ENCODE measurements at places on chromosomes 7 and 10. TPM values are rescaled to one million over a fixed set of nuclear protein-coding genes. Genes with fewer than 3 reads are reported as not detected.

DNA sequence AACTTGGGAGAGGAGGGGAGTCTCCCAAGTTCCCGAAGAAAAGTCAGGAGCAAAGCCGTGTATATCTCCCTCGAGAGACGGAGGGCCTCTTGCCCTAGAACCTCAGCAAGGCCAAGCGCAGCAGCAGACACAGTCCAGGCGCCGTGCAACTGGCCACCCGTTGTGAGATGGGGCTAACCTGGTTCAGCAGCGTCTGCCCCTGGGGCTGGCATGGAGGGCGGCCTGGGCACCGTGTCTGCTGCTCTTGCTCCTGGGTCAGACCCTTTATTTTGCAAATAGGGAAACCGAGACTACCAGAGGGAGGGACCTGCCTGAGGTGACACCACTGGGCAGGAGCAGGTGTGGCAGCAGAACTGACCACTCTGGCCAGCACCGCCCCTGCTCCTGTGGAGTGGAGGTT lies 13.4 kb downstream of the ATP5MF start:
- no peaks in the 10 kb centered on the region for H3K4me1 ChIP-seq
- no peak overlapping the region for H3K27ac ChIP-seq
- no peak overlapping the region for H3K4me3 ChIP-seq
- DNase-seq: no peak

GRCh38 chr10:114635101-114635500 lies 23.0 kb downstream of the ABLIM1 start:
- H3K4me3 ChIP-seq: no peak overlapping the region
- no peak for DNase-seq
- peaks cover 26% of the 10 kb centered on the region for H3K4me1 ChIP-seq
- H3K36me3 ChIP-seq: no peaks in the 10 kb centered on the region
- peaks cover 28% of the 10 kb centered on the region for H3K27me3 ChIP-seq
- H3K27ac ChIP-seq: no peak overlapping the region

- no peaks in the 10 kb centered on the region for H3K36me3 ChIP-seq
- H3K27me3 ChIP-seq: no peaks in the 10 kb centered on the region
- H3K27ac ChIP-seq: no peak overlapping the region
- H3K4me1 ChIP-seq: no peaks in the 10 kb centered on the region
Observed at GRCh38 chr10:49404321-49404878, 8.5 kb upstream of the DRGX start.

- no peaks in the 10 kb centered on the region for H3K36me3 ChIP-seq
- no peaks in the 10 kb centered on the region for H3K4me1 ChIP-seq
- no peak for DNase-seq
- H3K27ac ChIP-seq: no peak overlapping the region
Observed at GRCh38 chr10:57898231-57898630, 369.5 kb downstream of the IPMK start.

DNA sequence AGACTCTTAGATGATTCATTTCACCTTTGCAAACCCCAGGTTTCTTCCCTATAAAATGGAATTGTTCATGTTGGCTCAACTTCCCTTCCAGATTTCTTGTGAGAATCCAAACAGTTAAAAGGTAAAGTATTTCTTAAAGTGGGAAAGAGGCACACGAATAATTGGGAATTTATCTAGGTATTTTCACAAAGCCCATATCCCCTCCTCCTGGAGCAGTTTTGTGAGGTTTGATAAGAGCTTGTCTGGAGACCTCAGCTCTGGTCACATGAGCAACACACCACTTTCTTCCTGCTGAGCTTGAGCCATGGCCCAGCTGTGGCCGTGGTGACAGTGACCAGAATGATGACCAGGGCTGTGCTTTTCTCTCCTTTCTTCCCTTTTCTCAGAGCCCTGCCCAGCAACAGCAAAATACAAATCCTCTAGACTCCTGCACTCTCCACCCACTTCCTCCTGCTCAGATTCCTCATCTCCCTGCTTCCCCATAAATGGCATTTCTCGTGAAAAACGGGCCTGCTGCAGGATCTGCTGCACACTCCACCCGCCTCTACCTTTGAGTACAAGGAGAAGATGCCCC lies 87.7 kb downstream of the PIK3CG start:
- no peak overlapping the region for H3K27ac ChIP-seq
- no peaks in the 10 kb centered on the region for H3K36me3 ChIP-seq
- H3K4me1 ChIP-seq: no peaks in the 10 kb centered on the region
- DNase-seq: no peak
- no peak overlapping the region for H3K4me3 ChIP-seq

Gene NXPH1
- not detected for total RNA-seq

DNA sequence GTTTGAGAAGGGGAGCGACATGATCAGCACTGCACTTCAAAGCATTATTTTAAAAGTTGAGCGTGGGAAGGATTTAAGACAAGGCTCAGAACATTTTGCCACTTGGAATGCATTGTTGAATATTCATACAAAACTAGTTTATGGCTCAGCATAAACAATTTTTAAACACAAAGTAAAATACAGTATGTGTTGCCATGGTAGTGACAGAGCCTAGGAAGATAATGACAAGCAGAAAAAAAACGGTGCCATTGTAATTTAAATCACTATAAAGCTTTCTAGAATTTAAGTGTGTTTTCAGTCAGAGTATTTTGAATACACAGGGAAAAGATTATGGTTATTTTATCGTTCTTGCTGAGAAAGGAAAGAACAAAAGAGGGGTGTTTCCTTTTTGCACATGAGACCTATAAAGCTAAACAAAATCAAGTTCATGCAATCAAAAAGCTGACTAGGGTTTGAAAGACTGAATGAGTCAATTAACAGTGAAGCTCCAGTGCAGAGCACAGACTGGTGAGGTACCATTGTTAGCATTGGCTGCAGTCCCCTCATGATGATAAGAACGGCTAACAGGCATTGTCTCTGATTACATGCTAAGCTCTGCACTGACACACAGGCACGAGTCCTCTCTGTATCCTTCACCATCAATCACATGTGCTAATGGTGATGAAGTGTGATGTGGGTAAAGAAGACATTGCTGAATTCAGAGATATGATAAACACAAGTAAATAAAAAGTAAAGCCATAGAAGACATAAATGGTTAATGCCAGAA lies 181.9 kb upstream of the VSTM2A start:
- no peaks in the 10 kb centered on the region for H3K27me3 ChIP-seq

All from B cell (primary cell).